KBM-7 (cell line): ENCODE measurements at places on chromosomes 3 and 15.

DNA sequence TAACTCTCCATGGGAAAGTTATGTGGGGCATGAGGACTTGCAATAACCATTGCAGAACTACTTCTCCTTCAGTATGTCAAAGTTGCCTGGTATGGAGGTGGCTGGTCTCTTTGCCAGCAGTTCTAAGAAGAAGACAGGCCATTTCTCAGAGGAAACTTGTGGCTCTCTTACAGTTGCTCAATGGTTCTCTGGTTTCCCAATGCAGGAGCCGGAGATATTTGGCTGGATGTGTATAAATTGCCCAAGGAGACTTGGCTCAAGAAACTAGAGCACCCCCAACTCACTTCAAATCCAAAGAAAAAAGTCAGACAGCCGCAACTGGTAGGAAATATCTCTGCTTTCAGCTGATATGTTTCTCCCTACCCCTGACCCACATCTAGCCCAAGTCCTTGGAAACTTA lies 24.2 kb downstream of the WDR93 start:
- no peak for DNase-seq

DNA sequence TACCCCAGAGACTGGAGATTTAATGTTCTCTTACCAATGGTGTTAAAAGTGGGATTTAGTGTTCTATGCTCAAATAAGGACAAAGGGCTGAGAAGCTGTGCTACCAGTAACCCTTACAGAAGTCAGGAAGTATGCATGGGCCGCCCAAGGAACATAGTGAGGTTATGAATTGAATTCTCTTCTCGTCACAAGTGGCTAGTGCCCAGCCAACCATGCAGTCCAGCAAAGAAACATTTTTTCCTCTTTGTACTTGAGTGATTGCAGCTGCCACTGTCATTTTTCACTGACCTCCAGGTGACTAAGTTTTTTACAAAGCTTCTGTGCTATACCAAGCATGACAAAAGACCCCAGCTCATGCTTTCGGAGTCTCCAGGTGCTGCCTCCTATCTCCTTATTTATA lies 110.6 kb upstream of the DCBLD2 start:
- no peak for DNase-seq

GRCh38 chr3:128648940-128649663 lies 1.5 kb downstream of the RPN1 start:
- peak; percentile 17 for DNase-seq

DNA sequence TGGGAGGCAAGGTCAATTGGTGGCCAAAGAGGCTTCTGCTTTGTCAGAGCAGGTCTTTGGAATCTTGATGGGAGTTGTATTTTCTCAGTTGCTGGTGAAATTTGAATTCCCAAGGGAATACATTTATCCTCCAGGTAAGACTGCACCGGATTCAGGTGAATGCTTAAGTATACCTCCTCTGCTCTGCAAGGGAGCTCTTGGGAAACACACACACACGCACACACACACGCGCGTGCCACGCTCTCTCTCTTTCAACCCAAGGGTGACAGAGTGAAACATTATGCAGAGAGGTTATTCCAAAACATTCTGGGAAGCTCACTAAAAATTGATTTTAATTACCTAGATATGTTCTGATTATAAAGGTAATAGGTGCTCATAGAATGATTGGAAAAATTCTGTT lies 33.7 kb downstream of the ST6GAL1 start:
- no peak for DNase-seq

GRCh38 chr3:110378481-110378880 lies 693.1 kb upstream of the NECTIN3 start:
- no peak for DNase-seq

DNA sequence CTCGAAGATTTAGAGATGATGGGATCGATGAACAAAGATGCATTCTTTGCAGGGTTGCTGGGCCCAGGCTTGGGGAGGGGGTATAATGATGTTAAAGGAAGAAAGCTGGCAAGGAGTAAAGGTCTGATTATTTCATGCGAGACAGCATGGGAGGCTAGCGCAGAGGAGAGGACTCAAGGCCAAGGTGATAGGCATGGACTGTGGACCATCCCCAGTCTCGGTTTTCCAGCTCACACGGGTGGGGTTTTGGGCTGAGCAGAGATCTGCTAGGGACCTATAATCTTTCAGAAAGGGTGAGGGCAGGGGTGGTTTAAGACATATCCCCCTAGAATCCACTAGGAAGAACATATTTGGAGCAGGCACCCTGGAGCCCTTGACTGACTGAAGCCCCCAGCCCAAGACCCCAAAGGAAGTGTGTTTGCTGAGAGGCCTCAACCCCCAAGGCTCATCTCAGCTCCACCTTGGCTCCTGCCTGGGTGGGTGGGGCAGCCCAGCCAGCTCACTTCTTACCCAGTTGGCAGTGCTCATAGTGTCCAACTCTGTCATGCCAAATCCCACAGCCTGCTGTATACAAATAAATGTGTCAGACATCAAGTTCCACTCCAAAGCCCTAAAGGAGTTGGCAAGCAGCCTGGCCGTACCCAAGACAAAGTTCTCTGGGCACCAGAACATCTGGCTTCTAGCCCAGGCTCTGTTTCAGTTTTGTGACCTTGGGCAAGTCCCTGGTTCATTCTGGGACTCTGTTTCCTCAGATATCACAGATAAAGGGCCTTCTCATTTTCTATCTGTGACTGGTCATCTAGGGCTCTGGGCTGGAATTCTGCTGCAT lies 17.9 kb downstream of the ACSBG1 start:
- DNase-seq, result no peak

GRCh38 chr15:68265674-68266073 lies 11.9 kb upstream of the FEM1B start:
- no peak for DNase-seq
